GDM1 (cell line): ENCODE measurements at places on chromosomes 4 and X.
A peak's percentile ranks its signal among the peaks of the same experiment; 100 is the strongest.

- no peak for DNase-seq
Observed at GRCh38 chr4:46550471-46550870, 160.5 kb upstream of the GABRA2 start.

GRCh38 chr4:3431446-3431993 is 10.2 kb upstream of the HGFAC start:
- no peak for DNase-seq

DNA sequence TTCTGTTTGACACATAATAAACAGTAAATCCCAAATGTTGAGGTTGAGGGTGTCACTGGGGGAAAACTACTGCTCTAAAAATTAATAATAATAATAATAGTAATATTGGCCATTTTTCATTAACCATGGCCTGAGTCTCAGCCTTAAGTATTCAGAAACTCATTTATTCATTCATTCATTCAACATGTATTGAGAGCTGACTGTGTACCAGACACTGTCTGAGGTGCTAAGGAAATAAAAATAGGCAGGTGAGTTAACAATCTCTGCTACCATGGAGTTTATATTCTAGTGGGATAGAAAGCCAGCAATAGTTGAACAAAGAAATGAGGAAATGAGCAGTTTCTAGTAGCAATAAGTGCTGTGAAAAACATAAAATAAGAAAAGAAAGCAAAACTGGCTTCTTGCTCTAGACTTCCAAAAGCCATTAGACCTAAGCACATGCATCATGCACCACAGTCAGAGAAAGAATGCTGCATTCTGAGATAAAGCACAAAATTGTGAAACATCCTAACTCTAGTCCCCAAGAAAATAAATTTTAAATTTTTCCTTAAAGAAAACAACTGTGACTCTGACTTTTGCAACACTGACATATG is 278.7 kb downstream of the RCHY1 start:
- DNase-seq: no peak

DNA sequence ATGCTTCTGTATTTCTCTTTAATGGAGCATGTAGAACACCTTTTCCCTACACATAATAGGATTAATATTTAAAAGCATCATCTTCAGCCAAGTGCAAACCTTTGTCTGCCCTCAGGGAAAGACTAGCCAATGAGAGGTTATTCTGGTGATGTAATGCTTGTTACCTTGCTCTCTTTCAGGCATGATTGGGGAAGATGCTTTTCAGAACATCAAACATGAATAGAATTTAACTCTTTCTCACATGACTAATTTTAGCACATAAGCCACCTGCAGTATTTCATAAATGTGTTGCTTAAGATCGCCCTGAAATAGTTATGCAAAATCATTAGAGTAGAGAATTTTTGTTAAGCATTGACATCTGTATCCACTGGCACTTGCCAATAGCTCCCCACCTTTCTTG is 10.7 kb upstream of the EPGN start:
- DNase-seq: no peak

GRCh38 chr4:83905952-83906351 is 370.0 kb downstream of the GPAT3 start:
- DNase-seq: no peak

GRCh38 chr4:63787326-63787725 is 621.9 kb downstream of the TECRL start:
- no peak for DNase-seq

DNA sequence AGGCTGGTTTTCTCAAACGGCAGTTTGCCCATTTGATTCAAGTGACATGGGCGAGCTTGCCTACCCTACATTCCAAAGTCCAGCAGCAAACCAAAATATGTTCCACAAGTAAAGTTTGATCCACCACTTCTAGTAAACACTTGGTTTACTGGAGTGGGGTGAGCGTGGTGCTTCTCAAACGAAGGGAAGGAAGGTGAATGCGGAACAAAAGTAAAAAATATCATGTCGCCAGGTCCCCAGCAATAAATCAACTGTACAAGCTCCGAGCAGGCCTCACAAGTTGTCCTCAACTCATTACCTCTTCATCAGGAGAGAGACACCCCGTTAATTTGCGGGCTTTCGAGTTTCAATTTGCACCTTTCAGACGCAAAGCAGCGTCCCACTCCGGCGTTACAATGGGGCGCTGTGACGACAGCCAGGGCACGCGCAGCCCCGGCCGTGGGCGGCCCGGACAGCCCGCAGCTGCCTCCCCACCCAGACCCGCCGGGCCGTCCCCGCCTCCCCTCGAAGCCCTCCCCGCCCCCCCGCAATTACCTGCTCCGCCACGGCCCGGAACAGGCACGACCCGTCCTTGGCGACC is 1.0 kb downstream of the OTUD4 start:
- DNase-seq: peak; percentile 27
